OCI-LY7 (cell line): ENCODE measurements at places on chromosomes 12 and 14. TPM values are rescaled to one million over a fixed set of nuclear protein-coding genes. Genes with fewer than 3 reads are reported as not detected.

The PIWIL1 gene
- not detected in 2 replicates for total RNA-seq

- DNase-seq: no peak
Measured at GRCh38 chr12:115303723-115304309, 619.8 kb upstream of the TBX3 start.

GRCh38 chr12:124663771-124664366 lies 96.5 kb upstream of the NCOR2 start:
- no peak for DNase-seq

- no peak for DNase-seq
Measured at GRCh38 chr14:24794644-24795305, 160.8 kb upstream of the GZMB start.
